ENCODE measurements at places on chromosomes 12 and 14. TPM values are rescaled to one million over a fixed set of nuclear protein-coding genes. Genes with fewer than 3 reads are reported as not detected.

Gene WNT5B
- 20.3 TPM for total RNA-seq

Gene RNU4-1
- 2,880 TPM for total RNA-seq

Gene RAD9B
- total RNA-seq: 0.97 TPM

Gene PLD4
- total RNA-seq: 0.91 TPM

Gene ASIC1
- 0.79 TPM for total RNA-seq

Gene PTPRO
- total RNA-seq: 0.30 TPM

Gene DBX2
- total RNA-seq: not detected

Gene DCD
- not detected for total RNA-seq

Gene USP5
- total RNA-seq: 63.0 TPM

Gene CIROP
- total RNA-seq: not detected

Gene TEX52
- not detected for total RNA-seq

Gene EXOC3L4
- total RNA-seq: 0.33 TPM

Gene SLC6A13
- total RNA-seq: not detected

Gene ARHGAP9
- total RNA-seq: 2.7 TPM

Gene LRRC74A
- total RNA-seq: not detected

Gene PZP
- 0.13 TPM for total RNA-seq

Gene ARHGEF25
- total RNA-seq: 40.1 TPM

Gene RASSF9
- total RNA-seq: 3.1 TPM

Gene KRT85
- not detected for total RNA-seq

Gene STRAP
- total RNA-seq: 87.6 TPM

Gene CCDC85C
- 13.1 TPM for total RNA-seq

Gene SDR9C7
- 0.10 TPM for total RNA-seq

Gene MAP1LC3B2
- 1.9 TPM for total RNA-seq

Gene ACOT2
- total RNA-seq: 35.4 TPM

Gene MGP
- total RNA-seq: 431 TPM

Gene GDF3
- total RNA-seq: 0.23 TPM

Gene MARK3
- 63.8 TPM for total RNA-seq

Gene RFLNA
- total RNA-seq: 8.7 TPM

Gene DPY19L2
- 31.2 TPM for total RNA-seq

Gene KLHL33
- total RNA-seq: under 0.01 TPM

Gene SMCO2
- total RNA-seq: not detected

Gene COQ10A
- total RNA-seq: 13.0 TPM

Gene DNM1L
- total RNA-seq: 46.7 TPM

Gene SPTSSA
- total RNA-seq: 18.9 TPM

Gene TAS2R30
- 2.8 TPM for total RNA-seq
